ENCODE measurements at places on chromosomes 2 and 18.

- no peaks in the 10 kb centered on the region for H3K4me1 ChIP-seq
- no peak overlapping the region for H3K27ac ChIP-seq
- no peak overlapping the region for H3K4me3 ChIP-seq
- no peaks in the 10 kb centered on the region for H3K36me3 ChIP-seq
- no peak for DNase-seq
Measured at GRCh38 chr2:69668598-69668997, 25.1 kb upstream of the AAK1 start.

DNA sequence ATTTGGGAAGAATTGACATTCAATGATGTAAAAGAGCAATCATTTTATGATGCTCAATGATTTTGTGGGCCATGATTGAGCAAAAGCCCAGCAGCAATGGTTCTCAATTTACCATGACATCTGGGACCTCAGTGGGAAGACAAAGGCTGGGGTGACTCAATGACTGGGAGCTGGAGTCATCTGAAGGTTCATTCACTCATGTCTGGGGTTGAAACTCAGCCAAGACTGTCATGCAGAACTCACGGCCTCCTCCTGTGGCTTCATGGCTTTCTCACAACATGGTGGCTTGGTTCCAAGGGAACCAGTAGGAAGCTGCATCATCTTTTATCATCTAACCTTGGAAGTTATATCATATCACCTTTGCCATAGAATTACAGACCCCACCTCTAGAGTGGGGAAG is 45.1 kb upstream of the CD226 start:
- no peaks in the 10 kb centered on the region for H3K36me3 ChIP-seq
- H3K27me3 ChIP-seq, result no peaks in the 10 kb centered on the region
- no peak overlapping the region for H3K27ac ChIP-seq
- DNase-seq, result no peak
- peaks cover 19% of the 10 kb centered on the region for H3K4me1 ChIP-seq

GRCh38 chr2:43328832-43329231 is 102.4 kb upstream of the ZFP36L2 start:
- no peak overlapping the region for H3K4me3 ChIP-seq
- H3K27ac ChIP-seq, result no peak overlapping the region
- H3K27me3 ChIP-seq, result no peaks in the 10 kb centered on the region
- DNase-seq, result no peak

- DNase-seq, result no peak
- no peaks in the 10 kb centered on the region for H3K36me3 ChIP-seq
- H3K4me1 ChIP-seq, result no peaks in the 10 kb centered on the region
- no peak overlapping the region for H3K4me3 ChIP-seq
Measured at GRCh38 chr2:217316743-217317142, 456.9 kb upstream of the TNP1 start.

- no peak for DNase-seq
- no peaks in the 10 kb centered on the region for H3K36me3 ChIP-seq
- no peak overlapping the region for H3K27ac ChIP-seq
- H3K4me3 ChIP-seq, result no peak overlapping the region
- no peaks in the 10 kb centered on the region for H3K27me3 ChIP-seq
Measured at GRCh38 chr2:120516679-120517314, 170.9 kb downstream of the INHBB start.

GRCh38 chr2:200751786-200752185 is 59.9 kb upstream of the BZW1 start:
- H3K4me1 ChIP-seq, result no peaks in the 10 kb centered on the region
- no peaks in the 10 kb centered on the region for H3K36me3 ChIP-seq
- H3K27ac ChIP-seq, result no peak overlapping the region
- no peak for DNase-seq

GRCh38 chr2:70161069-70161534 is 29.7 kb downstream of the C2orf42 start:
- no peaks in the 10 kb centered on the region for H3K4me1 ChIP-seq
- peak overlapping the region; percentile 63 for H3K27ac ChIP-seq
- peaks cover 9% of the 10 kb centered on the region for H3K36me3 ChIP-seq
- H3K27me3 ChIP-seq, result no peaks in the 10 kb centered on the region

DNA sequence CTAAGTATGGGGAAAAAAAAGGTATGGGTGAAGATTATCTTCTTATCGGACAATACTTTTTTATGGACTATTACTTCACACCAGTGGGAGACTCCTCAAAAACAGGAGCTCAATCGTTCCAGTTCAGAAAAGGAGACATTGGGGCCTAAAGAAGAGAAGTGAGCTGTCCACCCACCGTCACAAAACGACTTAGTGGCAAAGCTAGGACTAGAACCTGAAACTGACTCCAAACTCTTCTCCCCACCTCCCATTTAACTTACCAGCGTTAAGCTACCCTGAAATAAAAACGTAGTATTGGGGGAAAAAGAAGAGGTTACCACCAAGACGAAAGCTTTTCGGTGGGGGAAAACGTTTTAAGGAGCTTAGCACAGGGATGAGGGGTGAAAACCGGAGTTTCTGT is 503 bp downstream of the GTF3C3 start:
- H3K27ac ChIP-seq, result peak overlapping the region; percentile 86
- H3K4me3 ChIP-seq, result peak overlapping the region; percentile 69
- no peak for DNase-seq
- peaks cover 20% of the 10 kb centered on the region for H3K36me3 ChIP-seq
- H3K4me1 ChIP-seq, result peaks cover 5% of the 10 kb centered on the region
- H3K27me3 ChIP-seq, result no peaks in the 10 kb centered on the region

DNA sequence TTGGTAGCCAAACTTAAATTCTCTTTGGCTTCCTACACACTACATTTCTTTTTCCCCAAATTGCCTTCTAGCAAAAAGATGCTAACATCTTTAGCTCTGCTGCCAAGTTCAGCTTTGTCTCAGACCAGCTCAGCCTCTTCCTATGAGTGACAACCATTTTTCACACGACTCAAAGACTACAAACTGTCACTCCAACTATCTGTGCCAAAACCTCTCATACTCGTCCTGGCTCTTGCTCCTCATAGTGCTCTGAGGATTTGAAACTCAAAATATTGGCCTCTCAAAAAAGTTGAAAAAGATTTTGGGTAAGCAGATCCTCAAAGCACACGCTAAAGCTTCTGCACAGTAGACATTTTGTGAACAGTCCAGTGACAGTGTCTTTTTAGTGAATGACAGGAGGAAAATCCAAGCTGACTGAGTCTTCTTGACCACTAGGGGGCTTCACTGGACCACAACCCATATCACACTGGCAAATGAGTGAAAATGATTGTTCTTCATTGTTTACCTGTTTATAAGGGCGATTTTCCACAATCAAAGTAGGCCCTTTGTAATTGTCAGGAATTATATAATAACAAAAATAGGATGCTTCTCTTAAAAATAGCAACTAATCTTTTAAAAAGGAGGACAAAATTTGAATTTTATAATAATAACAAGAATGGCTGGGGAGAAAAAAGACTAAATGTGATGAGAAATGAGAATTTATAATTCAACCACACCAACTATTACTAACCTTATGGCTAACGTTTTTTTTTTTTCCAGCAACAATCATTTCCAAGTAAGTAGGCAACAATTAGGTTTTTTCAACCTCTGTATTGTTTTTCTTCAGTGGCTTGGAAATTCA is 85.5 kb upstream of the PGAP1 start:
- H3K36me3 ChIP-seq, result no peaks in the 10 kb centered on the region
- H3K27me3 ChIP-seq, result no peaks in the 10 kb centered on the region
- H3K4me1 ChIP-seq, result peaks cover 23% of the 10 kb centered on the region
